T-helper 1 cell (primary cell): ENCODE measurements at places on chromosomes 3 and 15.

DNA sequence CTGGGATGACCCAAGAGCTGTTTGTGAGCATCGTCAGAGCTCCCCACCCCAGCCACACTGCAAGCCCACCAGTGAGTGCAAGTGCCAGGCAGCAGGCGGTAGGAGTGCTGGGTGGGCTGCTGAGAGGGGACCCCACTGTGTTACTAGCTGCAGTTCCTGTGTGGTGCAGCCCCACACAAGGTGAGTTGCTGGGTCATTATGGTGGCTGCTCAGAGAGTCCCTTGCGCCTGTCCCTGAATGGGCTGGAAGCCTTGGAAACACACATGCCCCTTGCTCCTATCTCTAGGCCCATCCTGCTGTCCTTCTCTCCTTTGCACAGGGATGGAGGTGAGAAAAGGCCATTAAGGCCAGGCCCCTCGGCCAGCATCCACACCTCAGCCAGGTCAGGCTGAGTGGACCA, 83.7 kb downstream of the SEC22A start:
- no peak for DNase-seq

GRCh38 chr3:63912768-63913588, 795 bp upstream of the SCAANT1 start:
- peak; percentile 43 for DNase-seq

GRCh38 chr3:94132777-94133176, 69.9 kb downstream of the NSUN3 start:
- DNase-seq: no peak

DNA sequence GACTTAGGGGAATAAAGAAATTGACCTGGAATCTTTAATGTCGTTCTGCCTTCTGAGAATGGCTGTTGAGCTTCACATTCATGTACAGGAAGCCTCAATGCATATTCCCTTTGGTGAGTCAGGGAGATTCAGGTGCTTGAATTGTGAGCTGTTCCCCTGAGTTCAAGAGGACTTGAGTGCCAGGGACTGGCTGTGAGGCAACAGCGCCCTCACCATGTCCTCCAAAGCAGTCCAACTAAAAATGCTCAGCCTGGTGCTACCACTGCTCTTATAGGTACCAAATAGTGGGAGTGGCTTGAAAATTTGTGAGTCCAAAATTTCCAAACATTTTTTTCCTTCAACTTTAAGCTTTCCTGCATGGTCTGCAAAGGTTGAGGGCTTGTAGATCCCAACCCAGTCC, 54.1 kb downstream of the LEO1 start:
- DNase-seq: no peak

DNA sequence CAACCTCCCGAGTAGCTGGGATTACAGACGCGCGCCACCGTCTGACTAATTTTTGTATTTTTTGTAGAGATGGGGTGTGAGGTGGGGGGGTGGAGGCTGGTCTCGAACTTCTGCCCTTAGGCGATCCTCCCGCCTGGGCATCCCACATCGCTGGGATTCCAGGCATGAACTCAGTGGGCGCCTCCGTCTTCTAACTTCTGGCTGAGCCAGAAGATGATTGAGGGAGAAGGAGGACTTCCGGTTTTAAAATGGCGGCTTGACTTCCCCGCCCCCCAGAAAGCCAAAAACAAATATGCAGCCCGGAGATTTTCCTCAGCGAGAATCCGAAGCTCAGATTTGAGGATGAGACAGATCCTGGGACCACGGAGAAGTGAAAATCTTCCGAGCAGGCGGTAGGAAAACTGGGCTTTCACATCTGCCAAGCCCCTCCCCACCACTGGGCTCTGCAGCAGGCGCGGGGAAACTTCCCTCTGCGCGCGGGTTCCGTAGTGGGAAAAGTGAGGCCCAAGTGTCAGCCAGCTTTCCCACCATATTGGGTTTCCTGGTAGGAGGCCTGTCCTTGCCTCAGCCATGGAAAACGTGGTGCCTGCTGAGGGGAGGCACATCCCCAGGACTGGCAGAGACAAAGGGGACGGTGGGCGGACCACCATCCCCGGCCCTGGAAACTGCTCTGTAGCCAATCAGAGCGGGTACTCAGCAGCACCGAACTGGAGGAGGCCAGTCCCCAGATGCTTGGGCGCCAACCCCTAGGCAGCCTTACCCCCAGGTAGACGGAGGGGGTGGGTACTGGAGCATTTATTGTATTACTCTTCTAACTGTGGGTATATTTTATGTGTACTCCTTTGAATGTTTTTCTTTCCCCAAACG, 17.3 kb downstream of the CHST14 start:
- no peak for DNase-seq

- no peak for DNase-seq
These were observed 21.6 kb downstream of the IFT122 start for GRCh38 chr3:129461461-129462146.

- no peak for DNase-seq
These were observed 952 bp upstream of the CHST2 start for GRCh38 chr3:143118630-143119008.

- no peak for DNase-seq
These were observed 44.4 kb upstream of the SLC6A11 start for GRCh38 chr3:10771486-10772270.

GRCh38 chr15:94265982-94266381, 34.6 kb downstream of the MCTP2 start:
- DNase-seq: no peak

GRCh38 chr15:60130398-60130797, 126.3 kb downstream of the FOXB1 start:
- DNase-seq: no peak

GRCh38 chr3:3881050-3881449, 81.8 kb downstream of the LRRN1 start:
- DNase-seq: no peak

DNA sequence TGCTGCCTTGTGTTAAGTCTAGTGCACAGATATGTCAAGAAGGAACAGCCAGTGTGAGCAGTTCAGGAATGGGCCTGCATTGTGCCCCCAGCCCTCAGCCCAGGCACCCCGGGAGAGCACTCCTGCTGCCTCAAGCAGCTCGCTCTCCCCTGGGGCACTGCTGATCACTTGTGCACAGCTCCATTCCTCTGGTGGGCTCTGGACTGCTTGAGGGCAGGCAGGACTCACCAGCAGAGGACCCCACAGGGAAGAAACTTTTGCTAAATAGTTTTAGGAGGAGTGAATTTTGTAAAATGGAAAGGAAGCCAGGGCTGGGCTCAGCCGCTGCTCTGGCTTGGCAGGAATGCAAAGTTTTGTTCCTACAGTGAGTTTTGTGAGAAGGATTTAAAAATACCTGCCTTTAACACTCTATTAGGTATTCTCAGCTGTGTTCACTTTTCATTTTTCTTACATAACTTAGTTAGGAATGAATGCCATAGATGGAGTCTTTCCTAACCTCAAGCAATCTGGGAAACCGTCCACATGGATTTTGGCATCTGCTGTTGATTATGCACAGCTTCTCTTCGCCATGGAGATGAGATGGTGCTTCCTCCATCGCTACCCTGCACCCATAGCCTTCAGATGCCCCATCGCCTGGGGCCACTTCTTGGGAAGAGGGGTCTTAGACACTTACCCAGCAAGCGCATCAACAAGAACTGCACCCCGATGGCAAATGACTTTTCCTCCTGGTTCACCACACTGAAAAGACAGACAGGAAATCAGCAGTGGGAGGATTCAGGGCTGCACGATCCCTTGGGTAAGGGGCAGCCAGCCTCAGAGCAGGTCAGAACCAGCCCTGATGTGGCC, 42.3 kb upstream of the RAB6B start:
- no peak for DNase-seq

- peak; percentile 1 for DNase-seq
These were observed 40.5 kb downstream of the FILIP1L start for GRCh38 chr3:100073714-100074307.

GRCh38 chr3:170909129-170909903, 879 bp upstream of the EIF5A2 start:
- DNase-seq: peak; percentile 3

DNA sequence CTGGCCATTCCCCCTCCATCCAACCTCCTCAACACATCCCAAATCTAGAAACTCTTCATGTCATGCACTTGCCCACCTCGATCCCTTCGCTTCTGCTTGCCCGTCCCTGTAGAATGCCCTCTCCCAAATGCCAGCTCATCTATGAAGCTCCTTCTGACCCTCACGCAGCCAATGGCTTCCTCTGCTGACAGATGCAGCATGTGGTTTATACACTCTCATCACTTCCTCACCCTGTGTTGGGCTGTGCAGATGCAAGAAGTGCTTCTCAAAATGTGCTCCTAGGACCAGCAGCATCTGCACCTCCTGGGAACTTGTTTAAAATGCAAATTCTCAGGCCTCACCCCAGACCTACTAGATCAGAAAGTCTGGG, 51.7 kb downstream of the SEMA5B start:
- peak; percentile 56 for DNase-seq

- DNase-seq: no peak
These were observed 113.2 kb downstream of the PPP2R3A start for GRCh38 chr3:136078421-136079364.

- DNase-seq: no peak
These were observed 927.7 kb downstream of the ROBO2 start for GRCh38 chr3:77967621-77968020.

GRCh38 chr3:54853573-54854404, 74.1 kb downstream of the LRTM1 start:
- DNase-seq: peak; percentile 8

- DNase-seq: no peak
These were observed 141.8 kb downstream of the UBE2E2 start for GRCh38 chr3:23344886-23345285.

- no peak for DNase-seq
These were observed 10.9 kb downstream of the ZBTB47 start for GRCh38 chr3:42664438-42664803.

DNA sequence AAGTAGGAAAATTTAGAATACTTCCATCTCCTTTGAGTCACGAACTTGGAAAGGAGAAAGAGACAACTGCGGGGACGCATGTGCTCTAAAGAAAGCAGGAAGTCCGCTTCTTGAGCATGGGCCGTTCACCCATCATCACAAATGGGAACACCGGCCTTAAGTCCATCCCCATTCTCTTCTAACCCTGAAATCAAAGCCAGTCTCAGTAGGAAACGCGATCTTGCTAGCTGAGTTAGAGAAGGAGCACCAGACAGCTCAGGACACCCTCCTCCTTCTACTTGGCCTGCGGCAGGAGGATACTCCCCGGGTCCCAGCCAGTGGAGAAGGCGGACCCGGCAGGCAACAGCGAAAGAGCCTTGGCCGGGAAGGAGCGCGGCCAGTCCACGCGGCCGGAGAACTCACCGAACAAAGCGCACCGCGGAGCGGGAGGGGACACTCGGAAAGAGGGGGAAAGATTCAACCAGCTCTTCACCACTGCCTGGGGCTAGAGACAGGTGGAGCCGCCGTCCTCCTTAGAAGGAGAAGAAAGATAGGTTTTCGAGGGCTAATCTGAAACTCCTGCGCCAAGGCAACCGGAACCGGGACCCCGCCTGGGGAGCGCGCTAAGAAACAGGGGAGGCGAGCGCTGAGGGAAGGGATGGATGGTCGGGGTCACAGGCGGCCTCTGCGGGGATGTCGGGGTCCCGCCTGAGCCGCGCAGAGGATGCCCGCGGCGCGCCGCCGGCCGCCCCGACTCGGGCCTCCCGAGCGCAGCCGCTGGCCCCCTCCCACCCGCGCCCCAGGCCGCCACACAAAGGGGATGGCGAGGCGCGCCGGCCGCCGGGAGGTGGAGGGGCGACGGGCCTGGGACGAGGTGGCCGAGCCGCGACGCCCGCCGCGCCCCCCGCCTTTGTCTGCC, 818 bp downstream of the SLC4A7 start:
- DNase-seq: no peak

DNA sequence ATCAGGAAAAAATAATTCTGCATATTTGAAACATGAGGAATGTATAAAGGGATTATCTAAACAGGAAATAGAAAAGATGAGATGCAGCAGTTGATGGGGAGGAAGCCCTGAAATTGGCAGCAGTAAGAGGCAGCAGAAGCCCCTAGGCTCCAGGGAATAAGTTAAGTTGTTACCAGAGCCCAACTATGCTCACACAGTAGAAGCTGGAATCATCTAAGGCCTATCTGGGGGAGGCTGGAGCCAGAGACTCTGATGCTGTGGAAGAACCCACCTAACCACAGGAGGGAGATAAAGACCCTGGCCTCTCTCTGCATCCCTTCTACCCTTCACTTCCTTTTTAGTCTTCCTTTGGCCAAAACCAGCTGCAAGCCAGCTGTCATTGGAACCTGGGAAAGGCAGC, 519.7 kb downstream of the DIPK2A start:
- no peak for DNase-seq

- DNase-seq: peak; percentile 19
These were observed 1.4 kb upstream of the BHLHE40 start for GRCh38 chr3:4977853-4978203.

DNA sequence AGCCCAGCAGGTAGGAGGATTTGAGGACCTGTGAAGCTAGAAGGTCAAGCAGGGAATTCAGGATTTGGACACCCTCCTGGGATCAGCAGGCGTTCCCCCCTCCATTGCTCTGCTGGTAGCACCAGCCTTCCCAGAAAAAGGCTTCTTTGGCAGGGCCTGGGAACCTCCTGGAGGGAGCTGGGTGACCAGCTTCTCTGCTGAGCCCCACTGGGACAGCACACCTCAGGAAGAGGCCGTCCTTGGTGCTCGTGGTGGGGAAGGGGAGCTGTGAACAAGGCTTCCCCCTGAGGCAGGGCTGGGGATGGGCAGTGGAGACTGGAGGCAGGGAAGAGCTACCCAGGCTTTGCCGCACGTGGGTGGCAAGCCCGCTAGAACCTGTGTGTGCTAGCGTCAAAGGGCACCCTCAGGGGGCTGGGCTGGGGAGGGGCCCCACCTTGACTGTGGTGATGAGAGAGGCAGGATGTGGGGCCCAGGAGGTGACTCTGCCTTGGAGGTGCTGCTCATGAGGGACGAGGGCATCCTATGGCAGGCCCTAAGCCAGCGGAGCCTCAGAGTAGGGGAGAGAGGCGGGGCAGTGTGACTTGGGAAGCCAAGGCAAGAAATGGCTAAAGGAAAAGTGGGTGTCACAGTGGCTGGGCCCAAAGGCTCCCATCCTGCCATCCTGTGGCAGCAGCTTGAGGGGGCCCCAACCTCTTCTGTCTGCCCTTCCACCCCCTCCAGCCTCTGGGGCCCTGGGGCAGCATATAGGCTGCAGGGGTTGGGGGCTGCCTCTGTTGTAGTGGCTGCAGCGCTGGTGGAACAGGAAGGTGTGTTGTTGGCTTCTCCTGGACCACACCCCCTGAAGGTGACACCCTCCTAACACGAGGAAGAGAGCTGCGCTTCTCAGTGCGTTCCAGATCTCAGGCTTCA, 20.7 kb downstream of the KLF13 start:
- peak; percentile 58 for DNase-seq

- DNase-seq: no peak
These were observed 98.7 kb downstream of the PLD1 start for GRCh38 chr3:171711461-171712170.

- DNase-seq: no peak
These were observed 65.8 kb upstream of the ZBTB38 start for GRCh38 chr3:141302364-141303141.
